ENCODE measurements at places on chromosomes 6 and 20.

DNA sequence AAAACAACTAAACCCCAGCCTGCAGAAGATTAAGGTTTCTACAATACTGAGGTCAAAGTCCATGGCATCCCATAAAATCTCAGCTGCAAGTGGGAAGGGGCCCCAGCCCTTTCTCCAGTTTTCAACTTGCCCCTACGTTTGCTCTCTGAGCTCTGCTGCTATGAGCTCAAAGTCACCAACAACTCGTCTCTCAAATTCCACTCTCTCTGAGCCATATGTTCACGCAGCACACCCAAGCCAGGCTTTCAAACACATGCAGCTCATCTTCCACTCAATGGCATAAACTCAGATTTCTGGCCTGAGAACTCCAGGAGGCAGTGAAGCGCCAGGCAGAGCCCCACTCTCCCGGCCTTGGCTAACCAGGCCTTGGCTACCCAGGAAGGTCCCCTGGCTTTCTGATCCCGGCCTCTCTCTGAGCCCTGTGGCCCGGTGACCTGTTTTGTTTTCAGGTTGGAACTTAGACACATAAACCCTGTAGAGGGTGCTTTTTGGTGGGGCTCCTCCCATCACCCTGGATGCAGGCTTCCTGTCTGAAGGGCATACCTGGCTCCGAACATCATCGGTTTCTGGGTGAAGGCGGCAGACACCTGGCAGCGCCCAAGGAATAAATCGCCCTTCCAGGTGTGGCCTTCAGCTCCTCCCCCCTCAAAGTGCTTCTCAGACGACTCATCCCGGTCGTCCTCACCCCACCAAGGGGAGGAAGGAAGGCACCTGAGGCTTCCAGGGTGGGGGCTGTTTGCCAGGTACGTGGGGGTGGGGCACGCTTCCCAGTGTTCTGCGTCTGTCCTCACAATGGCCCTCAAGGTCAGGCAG is 12.4 kb downstream of the SLC22A23 start:
- DNase-seq: no peak

- DNase-seq: no peak
These were observed 64.1 kb upstream of the RPS6KA2 start for GRCh38 chr6:166691199-166691598.

DNA sequence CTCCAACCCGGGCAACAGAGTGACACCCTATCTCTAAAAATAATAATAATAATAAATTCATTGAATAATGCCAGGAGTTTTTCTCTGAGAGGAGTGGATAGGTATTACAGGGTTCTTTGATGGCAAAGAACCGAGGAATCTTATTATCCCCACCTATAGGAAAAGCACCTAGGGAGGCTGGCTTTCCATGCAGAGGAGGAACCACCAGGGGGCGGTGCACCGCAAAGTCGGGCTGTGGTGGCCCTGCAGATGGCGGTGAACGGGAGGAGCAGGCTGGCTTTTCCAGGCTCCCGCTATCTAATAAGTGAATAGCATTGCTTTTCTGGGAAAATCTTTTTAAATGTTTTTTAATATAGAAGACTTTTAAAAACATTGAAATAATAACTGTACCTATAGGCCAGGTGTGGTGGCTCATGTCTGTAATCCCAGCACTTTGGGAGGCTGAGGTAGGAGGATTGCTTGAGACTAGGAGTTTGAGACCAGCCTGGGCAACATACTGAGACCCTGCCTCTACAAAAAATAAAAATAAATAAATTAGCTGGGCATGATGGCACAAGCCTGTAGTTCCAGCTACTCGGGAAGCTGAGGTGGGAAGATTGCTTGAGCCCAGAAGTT is 864.2 kb downstream of the KIF16B start:
- DNase-seq: no peak

GRCh38 chr6:134249759-134250602 is 67.9 kb downstream of the SGK1 start:
- no peak for DNase-seq

GRCh38 chr20:2873747-2874041 is 413 bp downstream of the PTPRA start:
- DNase-seq: no peak
